HuH-7.5 (cell line): ENCODE measurements at places on chromosomes 7 and 10.

DNA sequence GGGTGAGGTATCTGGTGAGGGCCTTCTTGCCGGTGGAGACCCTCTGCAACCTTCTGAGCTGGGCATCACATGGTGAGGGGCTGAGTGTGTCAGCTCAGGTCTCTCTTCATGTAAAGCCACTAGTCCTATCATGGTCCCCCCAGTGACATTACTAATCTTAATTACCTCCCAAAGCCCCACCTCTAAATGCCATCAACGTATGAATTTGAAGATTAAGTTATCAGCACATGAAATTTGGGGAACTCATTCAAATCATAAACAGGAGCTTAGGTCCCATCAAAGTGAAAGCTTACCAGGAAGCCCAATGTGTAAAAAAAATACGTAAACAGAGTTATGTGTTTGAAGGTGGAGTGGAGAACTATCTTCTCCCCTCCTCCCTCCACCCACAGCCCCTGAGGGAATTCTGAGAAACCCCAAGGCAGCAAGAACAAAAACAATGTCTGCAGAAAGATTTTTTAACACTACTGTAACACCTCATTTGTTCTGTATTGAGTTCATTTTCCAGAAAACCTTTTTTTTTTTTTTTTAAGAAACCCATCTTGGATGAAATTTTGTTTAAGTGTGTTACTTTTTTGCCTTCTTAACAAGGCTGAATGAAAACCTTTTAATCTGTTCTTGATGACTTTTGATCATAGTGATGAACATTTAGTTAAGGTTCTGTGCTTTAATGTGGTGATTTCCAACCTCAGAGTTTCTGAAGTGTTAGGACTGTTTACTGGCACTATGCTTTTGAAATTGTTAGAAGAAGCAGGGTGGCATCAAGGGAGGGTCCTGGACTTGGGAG is 19.1 kb upstream of the PCGF5 start:
- DNase-seq = no peak

- no peak for DNase-seq
Observed at GRCh38 chr7:83866582-83866981, 217.6 kb upstream of the SEMA3E start.

- peak; percentile 48 for DNase-seq
Observed at GRCh38 chr7:158495786-158496185, 91.8 kb downstream of the PTPRN2 start.

DNA sequence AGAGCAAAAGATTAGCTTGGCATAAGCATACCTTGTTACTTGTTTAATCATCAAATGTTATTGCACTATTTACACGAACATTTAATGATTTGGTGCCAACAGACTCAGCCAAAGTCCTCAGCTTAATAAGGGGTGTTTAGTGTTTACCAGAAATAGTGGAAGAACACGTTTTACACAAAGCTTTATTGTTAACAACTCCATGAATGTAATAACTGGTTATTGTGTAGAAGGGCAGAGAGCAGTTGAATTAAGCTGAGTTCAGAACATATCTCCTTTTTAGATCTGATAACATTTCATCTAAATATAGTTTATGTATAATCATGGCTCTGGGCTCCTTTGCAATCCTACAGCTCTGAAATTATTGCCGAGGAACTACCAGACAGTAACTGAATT is 99.1 kb downstream of the CABCOCO1 start:
- no peak for DNase-seq

DNA sequence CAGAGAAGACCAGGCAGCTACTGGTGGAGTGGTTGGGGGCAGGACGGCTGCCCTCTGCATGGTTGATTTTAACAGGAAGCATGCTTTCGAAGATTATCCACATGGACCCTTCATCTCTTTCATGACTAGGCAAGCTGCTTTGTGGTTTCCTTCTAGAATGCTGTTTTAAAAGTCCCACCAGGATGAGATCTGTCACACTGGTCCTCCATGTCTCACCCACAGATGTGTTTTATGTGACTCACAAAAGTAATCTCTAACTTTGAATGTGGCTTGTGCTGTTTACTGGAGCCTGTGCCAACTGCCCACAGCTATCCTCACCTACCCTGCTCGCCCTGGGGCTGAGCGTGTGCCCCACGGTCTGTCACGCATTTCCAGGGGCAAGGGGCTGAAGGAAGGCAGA is 188.8 kb downstream of the GFRA1 start:
- no peak for DNase-seq

DNA sequence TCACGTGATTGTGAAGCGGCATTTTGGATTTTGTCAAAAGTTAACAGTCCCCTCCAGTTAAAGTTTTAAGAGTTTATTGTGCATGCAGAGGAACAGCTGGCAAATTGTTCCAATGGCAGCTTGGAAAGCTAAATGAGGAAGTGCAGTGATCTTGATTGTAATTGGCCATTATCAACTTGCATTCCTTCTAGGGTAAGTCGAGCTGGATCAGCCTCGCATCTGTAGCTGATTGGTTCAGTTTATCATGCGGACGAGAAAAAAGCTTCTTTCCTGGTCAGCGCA is 566 bp downstream of the ZNF789 start:
- DNase-seq = peak; percentile 51

- no peak for DNase-seq
Observed at GRCh38 chr7:75010036-75010435, 45.5 kb downstream of the CASTOR2 start.

- no peak for DNase-seq
Observed at GRCh38 chr7:94440451-94441039, 45.9 kb downstream of the COL1A2 start.

DNA sequence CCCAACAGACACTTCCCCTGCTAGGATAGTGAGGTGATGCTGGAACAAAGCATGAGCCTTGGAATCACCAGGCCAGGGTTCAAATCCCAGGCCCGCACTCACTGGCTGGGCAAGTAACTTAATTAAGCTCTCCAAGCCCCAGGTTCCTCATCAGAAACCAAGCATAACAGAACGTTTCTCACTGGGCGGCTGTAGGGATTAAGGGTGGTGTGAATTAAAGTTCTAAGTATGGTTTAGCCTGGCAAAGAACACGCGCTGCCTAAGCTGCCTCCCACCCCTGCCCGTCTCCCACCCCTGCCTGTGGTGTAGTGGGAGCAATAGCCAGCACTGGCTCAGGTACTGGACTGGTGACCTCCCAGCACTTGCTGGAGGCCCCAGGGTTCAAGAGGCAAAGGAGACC is 5.6 kb downstream of the SLC4A2 start:
- no peak for DNase-seq

- DNase-seq = peak; percentile 55
Observed at GRCh38 chr7:6026011-6026819, 5.0 kb upstream of the ANKRD61 start.

GRCh38 chr7:103576641-103577040 is 130.6 kb upstream of the SLC26A5 start:
- no peak for DNase-seq
